Left lobe of liver (tissue), 2 donors: ENCODE measurements at places on chromosomes 11 and 22.
A peak's percentile ranks its signal among the peaks of the same experiment; 100 is the strongest.

GRCh38 chr11:22938691-22939090, 78.4 kb upstream of the CCDC179 start:
- no peak for DNase-seq

GRCh38 chr11:63961608-63962412, 12.6 kb upstream of the COX8A start:
- DNase-seq = no peak

DNA sequence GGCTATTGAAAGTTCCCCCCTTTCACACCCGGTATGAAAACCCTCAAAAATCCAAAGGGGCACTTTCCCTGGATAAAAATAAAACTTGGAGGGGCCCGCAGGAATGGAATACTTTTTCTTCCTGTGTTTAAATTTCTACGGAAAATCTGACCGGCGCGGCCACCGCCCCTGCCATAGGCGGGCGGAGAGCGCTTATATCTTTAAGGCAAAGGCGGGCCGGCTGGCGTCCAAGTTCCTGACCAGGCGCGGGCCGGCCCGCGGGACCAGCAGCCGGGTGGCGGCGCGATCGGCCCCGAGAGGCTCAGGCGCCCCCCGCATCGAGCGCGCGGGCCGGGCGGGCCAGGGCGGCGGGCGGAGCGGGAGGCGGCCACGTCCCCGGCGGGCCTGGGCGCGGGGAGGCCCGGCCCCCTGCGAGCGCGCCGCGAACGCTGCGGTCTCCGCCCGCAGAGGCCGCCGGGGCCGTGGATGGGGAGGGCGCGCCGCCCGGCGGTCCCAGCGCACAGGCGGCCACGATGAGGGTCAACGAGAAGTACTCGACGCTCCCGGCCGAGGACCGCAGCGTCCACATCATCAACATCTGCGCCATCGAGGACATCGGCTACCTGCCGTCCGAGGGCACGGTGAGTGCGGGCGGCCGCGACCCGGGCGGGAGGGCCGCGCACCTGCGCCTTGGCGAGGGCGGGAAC, at the start of gene ANO1:
TSS of gene ANO1 (plus strand) at position 223 of the 686 bp plus-strand sequence. CDS start at position 513, 290 bp downstream.
- no peak for DNase-seq

- DNase-seq = no peak
Observed at GRCh38 chr11:10444725-10445315, 10.2 kb upstream of the AMPD3 start.

DNA sequence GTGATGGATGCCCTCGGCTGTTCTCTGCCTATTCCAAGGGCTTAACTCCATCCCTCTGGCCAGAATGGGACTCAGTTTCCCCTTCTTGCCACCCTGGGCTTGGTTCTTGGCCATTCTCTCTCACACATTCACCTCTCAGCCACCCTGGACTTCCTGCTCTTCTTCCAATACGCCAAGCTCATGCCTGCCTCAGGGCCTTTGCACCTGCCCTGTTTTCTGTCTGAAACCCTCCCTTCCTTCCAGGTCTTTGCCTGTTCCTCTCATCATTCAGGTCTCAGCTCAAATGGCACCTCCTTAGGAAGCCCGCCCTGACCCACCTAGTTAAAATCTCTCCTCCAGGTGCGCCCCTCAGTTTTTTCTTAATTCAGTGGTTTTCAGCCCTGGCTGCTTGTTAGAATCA, 76.6 kb upstream of the TP53I11 start:
- DNase-seq = no peak

DNA sequence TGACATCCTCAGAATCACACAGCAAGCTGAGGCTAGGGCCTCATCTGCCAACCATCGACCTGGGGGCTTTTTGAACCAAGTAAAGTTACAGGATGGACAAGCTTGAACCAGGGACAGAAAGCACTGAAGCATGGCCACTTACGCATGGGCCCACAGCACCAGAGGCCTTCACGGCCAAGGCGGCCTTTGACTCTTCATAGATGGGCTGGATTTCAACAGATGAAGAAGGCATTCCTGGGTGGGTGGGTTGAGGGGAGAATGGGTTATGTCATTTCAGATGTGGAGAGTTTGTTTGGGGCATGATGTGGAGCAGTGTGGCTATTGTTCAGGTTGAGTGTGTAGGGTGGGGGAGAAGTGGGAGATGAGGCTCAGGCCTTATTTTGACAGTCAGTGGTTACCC, 60.2 kb downstream of the LRRC32 start:
- no peak for DNase-seq

- no peak for DNase-seq
Observed at GRCh38 chr22:49503321-49503720, 324.4 kb downstream of the BRD1 start.

DNA sequence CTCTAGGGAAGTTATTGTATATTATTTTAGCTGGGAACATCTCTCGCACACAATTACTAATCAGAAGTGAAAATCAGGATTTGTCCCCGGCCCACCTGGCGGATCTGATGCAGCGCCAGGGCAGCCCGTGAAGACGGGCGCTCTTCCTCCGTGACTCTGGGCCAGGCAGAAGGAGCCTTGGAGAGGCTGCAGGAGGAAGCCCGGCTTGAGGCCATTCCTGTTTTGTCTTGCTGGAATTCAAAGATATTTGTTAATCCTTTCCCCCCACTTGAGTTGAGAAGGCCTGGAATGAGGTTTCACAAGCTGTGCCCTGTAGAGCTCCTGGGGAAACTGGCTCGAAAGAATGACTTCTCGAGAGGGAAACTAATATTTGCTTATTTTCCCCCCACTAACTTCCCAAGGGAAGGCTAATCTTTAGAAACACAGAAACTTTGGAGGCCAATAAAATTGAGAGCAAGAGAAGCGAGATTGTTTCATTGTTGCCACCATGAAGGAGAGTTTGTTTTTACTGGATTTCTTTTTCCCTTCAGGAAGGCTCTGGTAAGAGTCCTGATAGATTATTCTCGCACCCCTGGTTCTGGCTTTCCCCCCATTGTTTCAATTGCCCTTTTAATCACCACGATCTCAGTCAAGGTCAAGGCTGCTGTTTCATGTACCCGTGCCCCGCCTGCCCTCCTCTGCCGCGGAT, 92.8 kb upstream of the SEPTIN5 start:
- no peak for DNase-seq

GRCh38 chr11:2513441-2513840, 68.6 kb downstream of the KCNQ1 start:
- peak; percentile 28 for DNase-seq

DNA sequence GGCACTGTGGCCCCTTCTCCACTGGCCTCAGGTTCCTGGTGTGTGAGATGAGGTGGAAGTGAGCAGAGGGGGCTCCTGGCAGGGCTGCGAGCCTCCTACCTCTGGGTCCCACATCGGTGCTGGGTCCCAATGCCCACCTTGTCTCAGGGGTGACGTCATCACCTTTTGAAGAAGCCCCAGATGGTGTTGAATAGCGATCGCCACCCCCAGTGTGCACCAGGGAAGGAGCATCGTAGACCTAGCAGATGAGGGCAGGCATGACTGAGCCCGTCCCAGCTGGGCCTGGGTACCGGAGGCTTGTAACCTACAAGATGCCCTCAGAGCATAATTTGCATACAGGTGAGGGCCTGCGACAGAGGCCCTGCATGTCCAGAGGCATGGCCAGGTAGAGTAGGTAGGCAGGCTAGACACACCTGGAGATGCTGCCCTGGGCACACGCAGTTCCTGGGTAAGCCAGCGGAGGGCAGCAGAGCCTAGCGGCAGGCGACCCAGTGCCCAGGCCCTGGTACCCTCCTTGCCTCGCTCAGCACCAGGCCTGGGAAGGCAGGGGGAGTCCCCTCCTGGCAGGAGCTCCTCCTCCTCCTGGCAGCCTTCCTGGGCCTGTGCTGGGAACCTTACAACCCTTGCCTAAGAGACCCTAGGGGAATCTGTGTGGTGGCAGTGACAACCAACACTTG, 52.5 kb downstream of the TPCN2 start:
- DNase-seq = peak; percentile 81

GRCh38 chr11:68298659-68299516, 13.5 kb upstream of the LRP5 start:
- DNase-seq = peak; percentile 59
